Activated CD4-positive, alpha-beta T cell treated with anti-CD3 and anti-CD28 coated beads, Interleukin-2, amount 50 U/mL, for 4 hours (primary cell): ENCODE measurements at places on chromosomes 6 and 20.

GRCh38 chr20:21421601-21422236 lies 24.4 kb upstream of the NKX2-4 start:
- no peak for DNase-seq

DNA sequence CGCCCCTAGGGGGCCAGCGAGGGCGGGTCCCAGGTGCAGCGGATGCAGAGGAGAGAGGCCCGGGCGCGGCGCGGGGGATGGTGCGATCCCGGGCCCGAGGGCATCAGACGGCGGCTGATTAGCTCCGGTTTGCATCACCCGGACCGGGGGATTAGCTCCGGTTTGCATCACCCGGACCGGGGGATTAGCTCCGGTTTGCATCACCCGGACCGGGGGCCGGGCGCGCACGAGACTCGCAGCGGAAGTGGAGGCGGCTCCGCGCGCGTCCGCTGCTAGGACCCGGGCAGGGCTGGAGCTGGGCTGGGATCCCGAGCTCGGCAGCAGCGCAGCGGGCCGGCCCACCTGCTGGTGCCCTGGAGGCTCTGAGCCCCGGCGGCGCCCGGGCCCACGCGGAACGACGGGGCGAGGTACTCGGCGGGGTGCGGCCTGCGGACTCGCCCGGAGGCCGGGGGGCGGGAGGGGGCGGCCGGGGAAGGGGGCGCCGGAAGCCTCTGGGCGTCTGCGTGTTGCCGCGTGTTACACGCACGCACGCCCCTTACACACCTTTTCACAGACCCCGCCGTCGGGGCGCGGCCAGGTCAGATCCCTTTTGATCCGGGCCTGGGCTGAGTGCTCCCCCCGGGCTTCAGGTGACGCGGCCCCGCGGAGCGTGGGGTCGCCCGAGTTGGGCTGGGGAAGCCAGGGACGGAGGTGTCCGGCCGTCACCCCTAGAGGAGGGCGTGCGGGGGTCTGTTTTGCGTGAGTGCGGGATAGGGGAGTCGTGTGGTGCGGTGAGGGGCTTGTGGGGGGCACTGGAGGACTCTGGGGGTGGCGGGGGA lies 412 bp downstream of the TRIB3 start:
- peak; percentile 41 for DNase-seq

DNA sequence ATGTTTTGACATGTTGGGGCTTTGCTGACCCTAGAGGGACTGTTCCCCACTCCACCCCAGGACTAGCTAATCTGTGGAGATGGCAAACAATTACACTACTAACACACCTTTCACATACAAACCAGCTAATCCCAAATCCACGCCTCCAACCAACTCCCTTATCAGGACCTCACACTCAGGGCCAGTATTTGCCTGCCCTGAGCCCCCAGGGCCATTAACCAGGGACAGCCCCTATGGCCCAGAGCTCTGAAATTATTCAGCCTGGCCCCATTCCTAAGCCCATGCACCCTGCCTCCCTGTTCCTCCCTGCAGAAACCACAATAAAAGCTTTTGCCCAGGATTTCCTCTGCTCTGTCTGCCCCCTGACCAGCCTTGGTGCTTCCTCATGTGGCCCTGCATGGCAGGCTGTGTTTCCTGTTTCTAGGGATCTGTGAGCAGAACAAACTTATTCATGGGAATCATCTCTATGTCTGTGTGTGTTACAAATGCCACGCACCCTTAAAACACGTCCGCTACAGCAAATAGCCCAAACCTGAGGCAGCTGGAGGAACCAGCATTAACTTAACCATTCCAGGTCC lies 121.2 kb downstream of the PXDC1 start:
- DNase-seq: no peak

GRCh38 chr6:151379933-151380847 lies 11.2 kb downstream of the ZBTB2 start:
- DNase-seq: no peak

GRCh38 chr20:5642155-5642981 lies 107.8 kb upstream of the SHLD1 start:
- DNase-seq: no peak

- no peak for DNase-seq
Observed at GRCh38 chr6:90859612-90860011, 272.7 kb upstream of the MAP3K7 start.

GRCh38 chr6:45630314-45630713 lies 252.6 kb upstream of the SUPT3H start:
- no peak for DNase-seq

DNA sequence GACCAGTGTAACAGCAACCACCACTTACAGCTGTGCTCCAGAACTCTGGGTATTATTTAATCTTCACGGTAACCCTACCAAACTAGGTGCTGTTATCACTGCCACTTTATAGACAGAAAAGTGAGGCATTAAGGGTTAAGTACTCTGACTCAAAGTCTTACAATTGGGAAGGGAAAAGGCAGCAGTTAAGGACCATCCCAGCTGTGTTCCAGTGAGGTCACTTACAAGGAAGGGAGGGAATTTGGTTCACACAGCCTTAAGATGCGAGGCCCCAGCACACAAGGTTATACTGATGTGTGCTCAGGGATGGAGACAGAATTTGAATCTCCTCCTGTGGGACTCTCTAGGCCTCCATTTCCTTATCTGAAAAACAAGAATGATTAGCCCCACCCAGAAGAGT lies 46.7 kb downstream of the TRERF1 start:
- no peak for DNase-seq

DNA sequence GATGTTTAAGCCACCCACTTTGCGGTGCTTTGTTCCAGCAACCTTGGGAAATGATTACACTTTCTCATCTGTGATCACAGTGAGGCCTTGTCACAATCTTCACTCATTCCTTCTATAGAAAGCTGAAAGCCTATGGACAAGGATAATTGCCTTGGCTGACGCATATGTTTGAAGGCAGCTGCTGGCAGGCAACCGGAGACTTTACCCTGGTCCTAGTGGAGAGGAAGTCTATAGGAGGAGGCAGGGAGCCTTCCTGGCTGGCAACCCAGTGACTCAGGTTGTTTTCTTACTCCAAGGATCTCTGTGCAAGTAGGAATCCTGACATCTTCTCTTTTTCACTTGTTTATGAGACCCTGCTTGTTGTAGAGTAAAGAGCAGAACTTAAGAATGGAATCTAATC lies 34.1 kb upstream of the ESR1 start:
- DNase-seq: no peak

GRCh38 chr20:63617092-63617875 lies 9.6 kb downstream of the GMEB2 start:
- DNase-seq: no peak

- no peak for DNase-seq
Observed at GRCh38 chr20:54212226-54212625, 4.3 kb downstream of the PFDN4 start.

DNA sequence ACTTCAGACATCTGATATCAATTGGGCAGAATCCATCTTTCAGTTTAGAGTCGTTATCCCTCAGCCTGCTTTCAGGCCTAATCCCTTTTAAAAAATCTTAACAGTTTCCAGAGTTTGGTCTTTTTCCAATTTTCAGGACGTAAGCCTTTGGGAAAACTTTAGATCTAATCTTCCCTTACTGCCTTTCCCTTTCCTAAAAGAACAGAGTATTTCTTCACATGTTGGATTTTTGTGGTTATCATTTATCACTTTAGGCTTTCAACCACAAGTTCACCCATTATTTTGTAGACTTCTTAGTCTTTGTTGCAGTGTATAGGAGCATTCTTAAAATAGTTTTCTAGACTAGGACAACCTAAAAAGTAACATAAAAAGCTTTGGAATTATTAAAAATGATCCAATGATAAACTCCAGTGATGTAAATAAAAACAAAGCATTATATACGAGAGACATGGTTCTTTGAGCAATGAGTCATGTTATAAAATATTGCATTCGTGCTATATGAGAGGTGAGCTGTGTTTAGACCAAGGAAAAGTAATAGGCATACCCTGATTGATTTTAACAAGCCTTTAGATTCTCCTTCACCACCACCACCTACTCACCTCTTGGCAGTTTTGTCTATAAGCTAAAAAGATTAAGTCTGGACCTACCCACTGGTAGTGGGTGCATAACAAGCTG lies 90.4 kb upstream of the MCHR2 start:
- no peak for DNase-seq

GRCh38 chr20:63551068-63551467 lies 2.9 kb upstream of the FNDC11 start:
- DNase-seq: no peak

GRCh38 chr6:47669684-47670513 lies 28.5 kb upstream of the ADGRF4 start:
- DNase-seq: no peak

DNA sequence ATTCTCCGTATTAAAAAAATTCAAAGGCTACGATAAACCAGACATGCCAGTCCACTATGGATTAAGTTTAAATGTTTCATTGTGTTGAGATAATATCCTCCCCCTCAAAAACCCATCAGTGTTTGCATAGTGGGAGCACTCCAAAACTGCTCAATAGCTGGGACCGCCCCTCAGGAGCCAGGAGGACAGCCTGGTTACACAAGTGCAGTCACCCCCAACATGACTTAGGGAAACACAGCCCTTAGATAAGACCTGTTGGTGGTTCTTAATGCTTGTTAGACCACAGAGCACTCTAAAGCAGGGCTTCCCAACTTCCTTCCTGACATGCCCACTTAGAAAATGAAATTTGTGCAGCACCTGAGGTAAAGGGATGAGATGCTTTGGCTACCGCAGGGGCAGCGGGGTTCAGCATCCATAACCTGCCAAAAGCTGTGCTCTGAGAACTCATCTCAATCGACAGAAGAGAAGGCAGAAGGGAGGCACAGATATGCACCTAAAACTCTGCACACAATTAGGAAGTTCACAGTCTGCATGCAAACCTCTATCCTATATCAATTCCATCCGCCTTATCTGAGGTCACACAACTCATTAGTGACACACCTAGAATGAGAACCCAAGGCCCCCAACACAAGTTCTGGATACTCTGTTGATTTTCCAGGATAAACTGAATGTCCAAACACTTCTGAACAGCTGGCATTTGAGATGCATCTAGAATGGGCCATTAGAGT lies 74.3 kb downstream of the RALGAPA2 start:
- no peak for DNase-seq

- DNase-seq: peak; percentile 12
Observed at GRCh38 chr6:42960243-42961019, at the start of gene GNMT. Gene GNMT, plus strand, starts transcription at chr6:42960754. Its CDS starts 14 bp downstream, at chr6:42960768.
